ENCODE measurements at places on chromosomes 7 and 10. TPM values are rescaled to one million over a fixed set of nuclear protein-coding genes. Genes with fewer than 3 reads are reported as not detected.

Gene ARHGAP22
- total RNA-seq, result 3.7 TPM

Gene IQUB
- 0.05 TPM for total RNA-seq

Gene SPOCK2
- 0.31 TPM for total RNA-seq

Gene HHEX
- 14.7 TPM for total RNA-seq

Gene HOXA7
- 4.9 TPM for total RNA-seq

Gene C10orf67
- 0.17 TPM for total RNA-seq

Gene HEPACAM2
- total RNA-seq, result not detected

Gene CLRN3
- not detected for total RNA-seq

Gene PLXNA4
- total RNA-seq, result 1.9 TPM

Gene LRMDA
- 4.3 TPM for total RNA-seq

Gene TCERG1L
- not detected for total RNA-seq

Gene RPEL1
- total RNA-seq, result 0.07 TPM

Gene TCAF2
- total RNA-seq, result 0.41 TPM

Gene OR6V1
- not detected for total RNA-seq

Data from A549 treated with CORT108297 at 1 μM for 4 hours (cell line).